ENCODE measurements at places on chromosomes 3 and 15.

GRCh38 chr15:58203537-58203936, 65.4 kb downstream of the AQP9 start:
- DNase-seq = no peak

DNA sequence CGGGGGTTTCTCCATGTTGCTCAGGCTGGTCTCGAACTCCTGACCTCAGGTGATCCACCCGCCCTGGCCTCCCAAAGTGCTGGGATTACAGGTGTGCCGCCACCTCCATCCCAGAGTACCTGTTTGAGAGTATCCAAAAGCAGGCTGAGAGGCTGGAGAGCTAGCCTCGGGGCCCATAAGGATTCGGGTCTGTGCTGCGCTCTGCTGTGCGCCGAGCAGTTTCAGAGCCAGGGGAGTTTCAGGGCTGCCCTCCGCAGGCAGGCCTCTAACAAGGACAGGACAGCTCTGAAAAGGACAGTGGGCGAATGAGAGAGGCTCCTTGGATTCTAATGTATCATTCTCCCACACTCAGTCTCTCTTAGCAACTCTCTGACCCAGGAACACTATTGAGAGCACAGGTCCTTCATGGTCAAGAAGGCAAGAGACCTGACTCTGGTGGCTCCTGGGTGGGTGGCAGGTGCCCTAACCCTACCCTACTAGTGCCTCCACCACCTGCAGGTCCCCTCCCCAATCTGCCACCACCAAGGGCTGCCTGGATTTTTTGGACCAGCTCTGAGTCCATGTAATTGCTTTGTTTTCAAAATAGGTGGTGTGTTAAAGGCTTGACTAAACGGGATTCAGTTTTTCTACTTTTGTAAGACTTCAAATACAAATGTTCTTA, 27.8 kb downstream of the MAGEF1 start:
- no peak for DNase-seq

- no peak for DNase-seq
Measured at GRCh38 chr15:43266834-43267233, at the start of gene TGM5. TSS of gene TGM5 (minus strand) at chr15:43266928. CDS start at chr15:43266849, 79 bp downstream.

- DNase-seq = no peak
Measured at GRCh38 chr3:151214459-151214858, 11.4 kb upstream of the GPR171 start.

- DNase-seq = no peak
Measured at GRCh38 chr15:84855136-84855535, 29.3 kb upstream of the SLC28A1 start.

- no peak for DNase-seq
Measured at GRCh38 chr15:39998511-39999077, 40.4 kb downstream of the SRP14 start.

- no peak for DNase-seq
Measured at GRCh38 chr3:42195879-42196330, 70.1 kb downstream of the CCK start.

- DNase-seq = no peak
Measured at GRCh38 chr3:16944356-16944755, 59.6 kb downstream of the PLCL2 start.

GRCh38 chr3:149473357-149474249, 894 bp upstream of the TM4SF4 start:
- no peak for DNase-seq

- no peak for DNase-seq
Measured at GRCh38 chr15:66644869-66645268, 57.2 kb upstream of the SMAD6 start.

- DNase-seq = no peak
Measured at GRCh38 chr15:69730281-69731080, 277.9 kb downstream of the RPLP1 start.

DNA sequence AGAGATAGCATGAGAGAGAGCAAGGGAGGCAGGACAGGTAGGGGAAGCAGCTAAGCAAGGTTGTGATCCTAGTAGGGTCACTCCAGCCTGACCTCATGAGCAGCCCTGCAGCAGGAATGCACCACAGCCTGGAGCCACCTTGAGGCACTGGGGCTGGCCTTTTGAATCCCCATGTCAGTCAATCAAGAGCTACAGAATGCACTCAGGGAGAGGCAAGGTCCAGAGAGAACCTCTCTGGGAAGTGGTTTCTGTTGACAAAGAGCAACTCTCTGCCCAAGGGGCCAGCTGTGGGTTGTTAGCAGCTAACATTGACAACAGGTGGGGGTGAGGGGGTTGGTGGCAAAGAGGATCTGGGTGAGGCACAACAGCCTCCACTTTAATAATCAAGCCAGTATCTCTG, 54.6 kb downstream of the TRANK1 start:
- DNase-seq = no peak

GRCh38 chr3:17802950-17803349, 60.5 kb upstream of the TBC1D5 start:
- no peak for DNase-seq

DNA sequence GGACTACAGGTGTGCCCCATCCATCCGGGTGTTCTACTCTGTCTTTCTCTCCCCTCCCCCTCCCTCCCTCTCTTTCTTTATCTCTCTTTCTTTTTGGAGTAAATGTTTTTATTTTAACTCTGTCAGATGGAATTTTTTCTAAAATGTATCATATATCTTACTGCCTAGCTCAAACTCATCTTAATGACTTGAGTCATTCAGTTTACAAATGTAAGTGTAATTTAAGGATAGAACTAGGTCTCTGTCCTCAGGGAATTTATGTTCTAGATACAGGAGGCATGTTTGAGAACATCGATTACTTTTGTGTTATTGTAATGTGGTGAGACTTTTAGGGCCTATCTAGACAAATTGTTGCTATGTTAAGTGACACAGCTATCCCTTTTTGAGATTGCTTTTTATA, 3.5 kb downstream of the TBC1D23 start:
- DNase-seq = no peak

- DNase-seq = no peak
Measured at GRCh38 chr3:100045696-100046095, 68.6 kb downstream of the FILIP1L start.

DNA sequence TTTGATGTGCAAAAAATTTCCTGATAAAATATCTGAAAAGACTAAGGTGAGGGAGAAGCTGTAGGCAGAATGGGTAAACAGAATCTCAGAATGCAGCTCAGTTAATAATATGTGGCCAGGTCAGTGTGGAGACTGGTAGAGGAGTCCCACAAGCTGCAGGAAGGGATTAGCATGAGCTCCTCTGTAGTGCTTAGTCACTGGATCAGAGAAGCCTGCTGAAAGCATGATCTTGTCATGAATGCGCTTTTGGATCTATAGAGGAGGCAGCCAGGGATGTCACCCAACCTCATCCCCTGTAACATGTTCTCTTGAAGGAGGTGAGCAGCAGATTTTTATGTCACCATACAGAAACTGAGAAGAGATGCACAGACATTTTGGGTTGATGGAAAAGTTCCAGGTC, 1035.3 kb upstream of the GBE1 start:
- DNase-seq = no peak

- no peak for DNase-seq
Measured at GRCh38 chr3:9158865-9159630, 90.4 kb downstream of the SRGAP3 start.

DNA sequence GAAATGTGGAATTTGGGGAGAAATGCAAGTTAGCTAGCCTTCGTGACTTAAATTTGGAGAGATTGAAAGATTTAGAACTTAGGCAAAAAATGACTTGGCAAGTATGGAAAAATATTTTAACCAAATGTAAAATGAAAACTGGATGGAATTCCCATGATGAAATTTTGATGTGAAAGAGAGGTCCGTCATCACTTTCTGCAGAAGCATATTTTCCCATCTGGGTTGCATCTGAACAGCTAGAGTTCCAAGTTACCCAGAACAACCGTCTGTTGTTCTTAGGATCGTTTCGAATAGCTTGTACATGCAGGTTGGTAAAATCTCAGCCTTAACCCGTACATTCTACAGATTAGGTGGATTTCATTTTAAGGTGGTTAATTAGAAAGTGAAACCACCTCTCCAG, 136.3 kb downstream of the GHSR start:
- no peak for DNase-seq

DNA sequence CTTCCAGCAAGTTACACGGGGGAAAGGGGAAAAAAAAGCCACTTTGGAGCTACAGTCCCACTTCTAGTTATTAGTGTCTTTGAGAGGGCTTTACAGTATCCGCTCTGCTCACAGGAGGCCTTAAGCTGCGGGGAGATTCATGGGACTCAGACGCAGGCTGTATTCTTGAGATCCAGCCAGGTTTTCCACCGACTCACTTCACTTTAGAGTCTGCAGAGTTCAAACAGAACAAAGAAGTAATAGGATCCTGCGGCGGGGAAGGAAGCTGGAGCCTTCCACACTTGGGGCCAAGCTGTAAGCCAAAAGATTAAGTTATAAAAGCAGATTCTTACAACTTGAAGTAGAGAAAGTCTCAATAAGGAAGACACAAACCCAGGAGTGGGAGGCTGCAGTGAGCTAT, 60.2 kb upstream of the FAM174B start:
- DNase-seq = no peak

DNA sequence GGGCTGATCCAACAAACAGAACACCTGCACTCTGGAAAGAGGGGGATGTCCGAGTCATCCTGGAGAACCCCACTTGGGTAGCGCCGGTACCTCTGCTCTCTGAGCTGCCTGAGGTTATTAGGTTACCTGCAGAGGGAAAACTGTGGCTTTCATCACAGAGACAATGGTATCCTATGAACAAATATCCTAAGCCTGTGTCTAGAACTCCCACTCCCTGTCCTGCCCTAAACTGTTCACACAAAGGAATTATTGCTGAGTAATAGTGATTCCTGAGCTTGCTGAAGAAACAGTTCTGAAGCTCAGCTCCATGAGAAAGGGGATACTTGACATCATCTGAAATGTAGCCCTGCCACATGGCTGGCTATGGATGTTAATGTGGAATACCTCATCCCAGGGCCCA, 31.9 kb upstream of the WNT5A start:
- DNase-seq = no peak

DNA sequence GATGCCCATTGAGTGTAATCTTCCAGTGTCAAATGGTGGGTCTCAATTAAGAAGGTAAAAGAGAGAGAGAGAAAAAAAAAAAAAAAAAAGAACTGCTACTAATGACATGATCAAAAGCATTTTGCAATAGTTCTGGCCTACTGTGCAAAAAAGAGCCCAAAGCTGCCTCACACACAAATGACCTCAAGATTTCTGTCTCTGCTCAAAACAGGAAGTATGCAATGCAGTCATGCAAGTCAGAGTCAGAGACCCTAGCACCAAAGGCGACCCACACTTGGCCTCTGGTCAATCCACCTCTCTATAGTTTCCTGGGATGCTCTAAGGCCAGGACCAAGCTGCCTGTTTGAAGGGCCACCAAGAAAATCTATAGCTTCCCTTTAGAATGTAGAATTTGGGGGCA, 323.5 kb downstream of the VPS13C start:
- DNase-seq = no peak

DNA sequence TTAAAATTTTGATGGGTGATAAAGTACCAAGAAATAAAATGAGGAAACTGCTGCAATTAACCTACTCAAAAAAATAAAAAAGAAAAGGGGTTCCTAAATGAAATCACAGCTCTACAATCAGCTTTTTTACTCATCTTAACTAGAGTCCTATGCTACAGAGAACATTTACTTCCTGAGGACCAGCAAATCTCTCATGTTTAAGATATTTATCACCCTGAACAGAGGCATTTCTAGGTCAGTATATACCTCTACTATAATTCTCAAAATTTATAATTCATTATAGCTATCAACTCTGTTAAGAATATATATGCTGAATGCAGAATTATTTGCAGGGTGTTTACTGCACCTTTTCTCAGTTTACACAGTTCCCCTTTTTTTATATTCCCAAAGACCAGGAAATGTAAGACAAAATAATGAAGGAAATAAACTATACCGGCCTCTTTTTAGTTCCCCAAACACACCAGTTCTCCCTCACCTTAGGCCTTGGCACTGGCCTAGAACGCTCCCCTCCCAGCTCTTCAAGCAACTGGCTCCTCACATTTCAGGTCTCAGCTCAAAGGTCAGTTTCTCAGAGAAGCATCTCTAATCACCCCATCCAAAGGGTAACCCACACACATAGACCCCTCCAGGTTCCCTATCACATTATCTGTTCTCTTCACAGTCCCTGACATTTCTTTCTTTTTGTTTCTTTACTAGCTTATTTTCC, 71.1 kb downstream of the LRRFIP2 start:
- DNase-seq = no peak

GRCh38 chr15:82648257-82649103, 1.3 kb upstream of the CPEB1 start:
- DNase-seq = no peak

GRCh38 chr15:80733460-80733859, 38.4 kb downstream of the ABHD17C start:
- no peak for DNase-seq

GRCh38 chr3:129001101-129001805, at the start of gene EFCC1:
TSS of gene EFCC1 (plus strand) at chr3:129001304. CDS start at chr3:129001629, 325 bp downstream.
- DNase-seq = no peak

GRCh38 chr3:30962084-30962483, 67.6 kb upstream of the GADL1 start:
- no peak for DNase-seq

- DNase-seq = no peak
Measured at GRCh38 chr3:40557575-40558161, 32.9 kb downstream of the ZNF621 start.

DNA sequence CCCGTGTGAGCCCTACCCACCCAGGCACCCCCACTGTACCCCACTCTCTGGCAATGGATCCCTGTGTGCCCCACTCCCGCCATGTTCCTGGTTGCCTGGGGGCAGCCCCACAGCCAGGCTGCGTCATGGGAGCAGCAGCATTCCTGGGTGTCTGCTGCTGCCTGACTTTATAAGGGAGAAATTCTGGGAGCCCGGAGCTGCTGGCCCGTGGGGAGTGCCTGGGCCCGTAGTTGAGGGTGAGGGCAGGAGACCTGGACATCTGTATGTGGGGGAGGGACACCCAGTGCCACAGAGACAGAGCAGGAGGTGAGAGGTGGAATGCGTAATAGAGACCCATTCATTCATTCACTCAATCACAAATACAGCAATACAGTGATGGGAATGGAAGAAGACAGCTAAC, 15.1 kb downstream of the CSPG4 start:
- DNase-seq = no peak

DNA sequence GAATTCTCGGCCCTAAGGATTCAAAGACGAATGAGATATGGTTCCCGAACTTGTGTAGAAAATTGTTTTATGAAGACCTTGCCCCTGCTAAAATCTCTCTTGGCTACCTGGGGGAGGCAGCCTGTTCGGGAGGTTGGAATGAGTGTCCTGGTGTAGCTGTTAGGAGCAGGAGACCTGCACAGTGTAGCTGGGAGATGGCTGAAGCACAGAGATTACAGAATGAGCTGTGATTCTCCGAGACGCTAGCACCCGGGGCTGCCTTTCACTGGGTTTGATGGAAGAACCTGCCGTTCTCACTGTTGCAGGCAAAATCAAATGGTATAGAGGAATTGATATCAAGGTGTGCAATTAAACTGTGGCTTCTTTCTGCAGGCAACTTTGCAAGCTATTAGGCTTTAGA, 68.0 kb downstream of the TRAK1 start:
- no peak for DNase-seq

GRCh38 chr3:196406811-196407470, 25.3 kb downstream of the UBXN7 start:
- no peak for DNase-seq

DNA sequence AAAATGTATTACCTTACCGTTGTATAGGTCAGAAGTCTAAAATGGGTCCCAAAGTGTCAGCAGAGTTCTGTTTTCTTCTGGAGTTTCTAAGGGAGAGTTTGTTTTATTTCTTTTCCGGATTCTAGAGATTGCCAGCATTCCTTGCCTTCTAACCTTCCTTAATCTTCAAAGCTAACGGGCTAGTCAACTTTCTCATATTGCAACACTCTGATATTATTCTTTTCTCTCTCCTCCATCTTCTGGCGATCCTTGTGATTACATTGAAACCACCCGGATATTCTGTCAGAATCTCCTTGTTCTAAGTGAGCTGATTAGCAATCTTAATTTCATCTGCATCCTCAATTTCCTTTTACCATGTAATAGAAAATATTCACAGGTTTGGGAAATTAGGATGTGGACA, 36.2 kb upstream of the AADACL2 start:
- no peak for DNase-seq
